ENCODE measurements at places on chromosomes 11 and 22. TPM values are rescaled to one million over a fixed set of nuclear protein-coding genes. Genes with fewer than 3 reads are reported as not detected.

DNA sequence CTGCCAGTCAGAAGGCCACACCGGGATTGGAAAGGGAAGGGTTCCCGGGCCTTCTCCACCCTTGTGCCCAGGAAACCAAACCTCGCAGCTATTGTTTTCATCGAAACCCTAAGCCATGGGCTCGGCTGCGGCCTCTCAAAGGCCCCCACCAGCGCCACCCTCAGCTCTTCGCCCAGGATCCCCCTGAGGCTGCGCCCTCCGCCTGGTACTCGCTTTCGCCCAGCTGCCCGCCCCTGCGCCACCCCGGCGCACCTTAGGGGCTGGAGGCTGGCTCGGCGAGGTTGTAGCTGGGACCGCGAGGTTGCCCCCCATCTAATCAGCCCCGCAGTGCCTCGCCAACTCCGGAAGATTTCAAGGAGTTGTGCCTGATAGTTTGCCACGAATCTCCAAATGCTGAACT is 49.0 kb downstream of the FZD4 start:
- no peak for DNase-seq

GRCh38 chr22:24207264-24208011 is 26.2 kb downstream of the SUSD2 start:
- DNase-seq, result no peak

GRCh38 chr11:16402654-16403447 is 46.5 kb upstream of the SOX6 start:
- DNase-seq, result no peak

DNA sequence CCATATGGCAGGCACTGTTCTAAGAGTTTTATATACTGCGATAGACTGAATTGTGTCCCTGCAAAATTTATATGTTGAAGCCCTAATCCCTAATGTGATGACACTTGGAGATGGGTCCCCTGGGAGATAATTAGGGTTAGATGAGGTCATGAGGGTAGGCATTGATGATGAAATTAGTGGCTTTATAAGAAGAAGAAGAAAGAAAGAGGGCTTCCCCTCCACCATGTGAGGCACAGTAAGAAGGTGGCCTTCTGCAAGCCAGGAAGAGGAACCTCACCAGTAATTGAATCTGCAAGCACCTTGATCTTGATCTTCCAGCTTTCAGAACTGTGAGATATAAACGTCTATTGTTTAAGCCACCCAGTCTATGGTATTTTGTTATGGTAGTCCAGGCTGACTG is 46.6 kb upstream of the TENM4 start:
- no peak for DNase-seq

THYN1 gene
- 71.2 TPM for total RNA-seq

DNA sequence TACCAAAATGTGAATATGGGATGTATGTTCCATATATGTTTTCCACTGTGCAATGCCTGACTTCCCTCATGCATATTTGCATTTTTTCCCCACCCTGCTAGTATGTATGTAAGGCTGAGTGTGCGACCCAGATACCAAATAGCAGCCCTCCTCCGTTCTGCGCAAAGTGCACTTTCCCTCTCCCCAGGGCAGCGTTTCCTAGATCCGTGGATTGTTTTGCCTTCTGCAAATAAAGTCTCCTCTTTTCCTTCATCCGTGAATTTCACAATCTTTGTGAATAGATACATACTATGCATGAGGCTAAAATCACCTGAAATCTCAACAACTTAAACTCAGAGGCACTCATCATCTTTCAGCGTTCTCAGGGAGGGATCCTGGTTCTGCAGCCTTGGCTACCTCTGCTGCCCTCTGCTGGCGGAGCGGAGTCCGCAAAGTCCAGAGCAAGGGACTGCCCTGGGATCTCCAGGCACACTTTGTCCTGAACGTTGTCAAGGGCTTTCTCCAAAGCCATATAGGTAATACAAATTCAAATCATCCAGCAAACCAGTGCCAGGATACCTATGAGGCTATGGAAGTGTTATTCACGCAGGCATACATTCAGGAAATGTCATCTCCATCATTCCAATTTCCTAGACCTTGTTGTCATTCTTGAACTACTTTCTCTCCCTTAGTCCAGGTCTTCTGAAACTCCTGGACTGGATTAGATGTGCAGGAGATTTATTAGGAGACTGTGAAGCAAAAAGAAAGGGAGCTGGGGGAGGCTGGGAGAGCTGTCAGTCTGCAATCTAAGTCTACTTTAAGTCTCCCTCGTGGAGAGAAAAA is 53.1 kb downstream of the CNTF start:
- DNase-seq, result peak; percentile 76

- no peak for DNase-seq
Observed at GRCh38 chr11:19818619-19819018, 106.0 kb downstream of the NAV2 start.

GRCh38 chr11:282630-283360 is 4.6 kb downstream of the NLRP6 start:
- no peak for DNase-seq

GRCh38 chr11:40986320-40986719 is 473.1 kb downstream of the LRRC4C start:
- no peak for DNase-seq

DNA sequence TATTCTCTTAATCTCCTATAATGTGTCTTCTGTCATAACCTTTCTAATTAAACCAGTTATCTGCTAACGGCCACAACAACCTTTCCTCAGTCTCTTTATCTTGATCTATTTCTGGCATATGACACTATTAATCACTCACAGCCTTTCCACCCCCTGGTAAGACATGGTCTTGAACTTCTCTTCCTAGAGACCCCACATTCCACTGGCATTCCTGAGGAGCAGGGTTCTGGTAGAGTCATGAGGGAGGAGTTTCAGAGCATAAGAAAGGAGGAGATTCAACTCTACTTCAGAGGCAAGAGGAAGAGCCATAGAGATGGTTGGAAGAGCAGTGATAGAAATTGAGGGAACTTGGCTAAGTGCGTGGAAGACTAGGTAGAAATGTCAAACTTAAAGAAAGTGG is 325.6 kb downstream of the BLID start:
- no peak for DNase-seq

- DNase-seq, result no peak
Observed at GRCh38 chr11:43975629-43976028, 33.2 kb downstream of the C11orf96 start.

- DNase-seq, result peak; percentile 25
Observed at GRCh38 chr11:119169282-119169719, 776 bp downstream of the NLRX1 start.

KDM4E gene
- total RNA-seq, result not detected

DCHS1 gene
- 11.3 TPM for total RNA-seq

DNA sequence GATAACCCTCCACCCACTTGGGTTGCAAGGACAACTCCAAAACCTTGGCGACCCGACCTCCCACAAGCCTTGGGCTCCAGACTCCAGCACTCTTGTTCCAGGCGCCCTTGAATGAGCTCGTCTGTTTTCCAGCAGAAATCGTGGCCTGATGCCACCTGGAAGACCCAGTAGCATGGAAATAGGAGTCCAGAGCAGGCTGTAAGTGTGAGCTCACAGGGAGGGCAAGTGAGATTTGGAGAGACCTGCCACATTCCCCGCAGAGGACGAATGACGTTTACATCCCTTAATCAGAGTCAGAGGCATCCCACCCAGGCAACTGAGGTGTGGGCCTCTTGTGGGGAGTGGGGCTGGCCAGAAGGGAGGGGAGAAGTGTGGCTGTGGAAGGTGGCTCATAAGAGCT is 71.9 kb downstream of the LDLRAD3 start:
- DNase-seq, result peak; percentile 58

GRCh38 chr11:19365743-19366410 is 125.1 kb upstream of the E2F8 start:
- DNase-seq, result no peak

GRCh38 chr11:57746920-57747319 is 4.7 kb downstream of the BTBD18 start:
- DNase-seq, result no peak

Data from dorsolateral prefrontal cortex (tissue), 122 donors.